Spinal cord (tissue), 10 donors: ENCODE measurements at places on chromosomes 7 and 10.

DNA sequence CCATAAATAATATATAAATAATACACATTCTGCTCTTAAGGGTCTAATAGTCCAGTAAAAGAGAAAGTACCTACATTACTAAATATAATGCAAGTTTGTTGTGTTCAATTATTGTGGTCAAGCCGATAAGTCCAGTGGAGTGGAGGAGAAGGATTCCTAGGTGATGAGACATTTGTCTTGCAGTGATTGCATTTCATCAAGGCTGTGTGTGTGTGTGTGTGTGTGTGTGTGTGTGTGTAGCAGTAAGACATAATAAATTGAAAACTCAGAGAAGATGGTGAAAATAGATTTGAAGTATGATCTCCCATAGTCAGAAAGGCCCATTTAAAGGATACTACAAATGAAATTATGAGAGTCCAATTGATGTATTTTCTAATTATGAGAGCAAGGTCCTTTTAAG is 192.5 kb upstream of the SEMA3C start:
- DNase-seq, result no peak

DNA sequence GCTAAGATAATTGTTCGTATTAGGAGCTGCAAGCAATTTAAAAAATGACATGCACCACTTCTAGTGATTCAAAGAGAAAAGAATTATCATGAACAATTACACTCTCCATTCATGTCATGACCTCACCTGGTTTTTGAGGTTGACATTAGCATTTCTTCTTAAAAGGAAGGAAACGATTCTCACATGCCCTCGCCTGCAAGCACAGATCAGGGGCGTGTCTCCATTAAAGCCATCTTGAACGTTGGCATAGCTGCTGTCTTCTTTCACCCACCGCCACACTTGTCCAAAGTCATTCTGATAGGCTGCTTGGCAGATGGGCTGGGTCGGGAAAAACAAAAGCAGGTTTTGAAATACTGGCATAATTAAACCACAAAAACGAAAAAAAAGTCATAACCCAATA is 19.9 kb downstream of the ANKRD22 start:
- DNase-seq, result no peak

GRCh38 chr7:158716802-158717201 is 12.2 kb upstream of the NCAPG2 start:
- DNase-seq, result no peak

DNA sequence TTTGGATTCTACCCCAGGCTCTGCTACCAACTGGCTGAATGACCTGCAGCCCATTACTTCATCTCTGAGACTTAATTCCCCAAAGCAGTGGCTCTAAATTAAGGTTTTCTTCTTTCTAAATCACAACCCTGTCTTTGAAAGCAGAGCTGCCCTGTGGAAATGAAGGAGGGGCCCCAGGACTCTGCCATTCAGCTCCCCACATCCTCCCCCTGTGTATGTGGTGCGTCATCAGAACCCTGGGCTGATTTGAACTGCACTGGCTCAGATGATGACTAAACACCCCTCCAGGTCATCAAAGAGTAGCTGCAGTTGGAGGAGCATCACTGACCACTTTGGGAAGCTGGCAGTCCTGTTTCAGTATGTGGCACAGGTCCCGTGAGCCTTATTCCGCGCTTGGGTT is 46.6 kb downstream of the BPGM start:
- DNase-seq, result no peak

- peak; percentile 24 for DNase-seq
These were observed 19.4 kb downstream of the NRAP start for GRCh38 chr10:113644185-113645120.

- peak; percentile 32 for DNase-seq
These were observed 117.8 kb upstream of the INSYN2A start for GRCh38 chr10:127313996-127314700.

GRCh38 chr10:70843333-70843732 is 27.6 kb downstream of the SGPL1 start:
- no peak for DNase-seq

DNA sequence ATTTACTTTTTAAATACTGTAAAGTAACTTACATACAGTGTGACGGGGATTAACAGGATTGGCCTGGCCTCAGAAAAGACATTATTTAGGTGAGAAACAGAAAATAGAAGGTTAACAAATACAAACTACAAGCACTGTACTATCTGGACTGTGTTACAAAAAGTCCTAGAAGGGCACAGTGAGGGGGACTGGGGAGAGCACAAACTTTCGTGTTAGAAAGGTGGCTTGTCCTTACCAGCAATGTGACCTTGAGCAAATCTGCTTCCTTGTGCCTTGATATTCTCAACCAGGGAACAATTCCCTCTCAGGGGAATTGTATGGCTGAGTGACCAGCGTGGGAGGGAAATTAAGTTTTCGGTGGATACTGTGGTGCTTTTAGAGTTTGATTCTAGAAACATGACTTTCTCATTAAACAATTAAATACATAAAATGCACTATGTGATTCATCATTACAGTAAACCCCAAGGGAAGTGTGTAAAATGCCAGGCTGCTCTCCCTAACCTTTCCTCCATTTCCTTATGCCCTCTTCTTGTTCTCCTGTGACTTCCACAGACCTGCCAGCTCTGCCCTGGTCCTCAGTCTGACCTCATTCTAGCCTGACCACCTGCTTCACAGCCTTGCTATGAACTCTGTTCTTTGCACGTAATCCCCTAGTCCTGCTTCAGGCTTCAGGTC is 57.7 kb downstream of the OSBPL3 start:
- DNase-seq, result no peak

DNA sequence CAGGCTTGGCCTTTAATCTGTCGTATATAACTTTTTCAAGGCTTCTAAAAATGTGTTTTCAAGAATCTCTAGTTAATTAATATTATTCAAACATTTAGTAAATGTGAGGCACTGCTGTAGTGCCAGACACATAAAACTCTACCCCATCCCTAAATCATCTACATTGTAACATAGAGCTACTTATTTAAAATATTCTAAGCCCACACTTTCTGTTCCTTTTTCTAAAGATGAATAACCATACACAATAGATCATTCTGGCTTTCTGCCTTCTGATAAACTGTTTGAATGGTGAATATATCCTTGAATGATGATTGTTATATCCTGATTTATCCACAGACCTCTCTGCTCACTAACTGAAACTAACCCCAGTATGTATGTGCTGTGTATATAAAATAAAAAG is 41.4 kb downstream of the BRAF start:
- DNase-seq, result no peak

DNA sequence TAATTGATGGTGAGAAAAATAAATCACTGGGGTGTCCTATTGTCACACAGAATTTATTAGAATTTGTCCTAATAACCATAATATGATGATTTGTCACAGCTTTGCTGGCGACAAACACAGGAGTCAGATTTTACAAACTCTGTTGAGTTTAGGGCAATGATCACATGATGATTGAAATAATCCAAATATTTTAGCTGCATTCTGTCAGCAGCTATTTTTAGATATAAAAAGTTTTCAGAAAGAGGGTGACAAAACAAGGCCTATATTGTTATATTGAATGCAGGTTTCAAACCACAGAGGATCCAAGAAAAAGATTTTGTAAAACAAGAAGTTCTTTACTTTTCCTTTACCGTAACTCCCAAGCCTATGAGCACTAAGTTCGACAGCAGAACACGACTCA is 178.8 kb downstream of the ADAM12 start:
- no peak for DNase-seq

DNA sequence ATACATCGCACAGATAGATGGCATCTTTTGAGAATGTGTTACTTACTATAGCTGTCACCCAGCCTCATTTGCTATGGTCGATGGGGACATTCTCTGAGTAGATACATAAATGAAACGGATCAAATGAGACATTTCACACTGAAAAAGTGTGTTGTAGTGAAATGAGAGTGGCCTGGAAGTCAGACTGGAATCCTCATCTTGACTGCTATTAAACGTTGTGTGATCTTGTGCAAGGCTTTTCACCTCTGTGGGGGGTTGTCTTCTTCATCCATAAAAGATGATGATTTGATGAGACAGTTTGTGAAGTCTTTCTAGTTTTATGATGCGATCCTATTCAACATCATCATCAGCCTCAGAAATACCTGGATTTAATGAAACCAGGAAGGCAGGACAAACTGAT is 155.4 kb upstream of the MYO3A start:
- no peak for DNase-seq

DNA sequence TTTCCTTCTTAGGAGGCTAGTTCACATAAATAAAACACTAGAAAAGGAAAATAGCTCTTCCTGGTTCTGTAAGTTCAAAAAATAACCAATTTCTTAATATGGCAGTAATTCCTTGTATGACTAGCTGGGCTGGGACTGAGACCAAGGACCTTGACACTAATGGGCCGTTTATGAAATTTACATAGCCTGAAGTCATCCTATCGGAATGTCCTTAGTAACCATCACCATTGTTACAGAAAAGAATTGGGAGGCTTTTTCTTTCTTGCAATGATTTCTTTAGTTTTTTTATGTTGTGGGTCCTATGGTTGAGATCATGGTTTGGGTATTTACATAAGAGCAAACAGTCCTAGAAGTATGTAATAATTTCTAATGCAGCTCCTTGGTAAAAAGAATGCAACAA is 87.1 kb upstream of the HDAC9 start:
- DNase-seq, result no peak

GRCh38 chr10:13087986-13088618 is 11.9 kb upstream of the OPTN start:
- DNase-seq, result no peak

DNA sequence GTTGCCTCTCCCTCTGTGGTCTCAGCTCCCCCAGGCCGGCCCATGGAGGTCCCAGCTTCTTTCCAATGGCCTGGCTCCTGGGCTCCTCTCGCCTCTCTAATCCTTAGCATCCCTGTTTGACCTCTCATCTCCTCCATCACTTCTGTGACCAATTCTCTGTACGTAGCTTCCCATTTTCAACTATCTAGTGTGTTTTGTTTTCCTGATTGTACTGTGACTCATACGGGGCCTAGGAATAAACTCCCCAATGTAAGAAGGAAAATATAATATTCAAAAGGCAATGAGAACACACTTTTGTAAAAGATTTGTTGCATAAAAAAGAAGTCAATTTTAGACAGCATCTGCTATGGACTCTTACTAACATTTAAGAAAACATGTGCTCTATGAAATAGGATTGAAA is 90.3 kb downstream of the MKX start:
- DNase-seq, result no peak

GRCh38 chr10:80582286-80582960 is 44.7 kb downstream of the SH2D4B start:
- DNase-seq, result no peak

- DNase-seq, result no peak
These were observed 518.8 kb downstream of the DNAJB6 start for GRCh38 chr7:157855452-157856213.

DNA sequence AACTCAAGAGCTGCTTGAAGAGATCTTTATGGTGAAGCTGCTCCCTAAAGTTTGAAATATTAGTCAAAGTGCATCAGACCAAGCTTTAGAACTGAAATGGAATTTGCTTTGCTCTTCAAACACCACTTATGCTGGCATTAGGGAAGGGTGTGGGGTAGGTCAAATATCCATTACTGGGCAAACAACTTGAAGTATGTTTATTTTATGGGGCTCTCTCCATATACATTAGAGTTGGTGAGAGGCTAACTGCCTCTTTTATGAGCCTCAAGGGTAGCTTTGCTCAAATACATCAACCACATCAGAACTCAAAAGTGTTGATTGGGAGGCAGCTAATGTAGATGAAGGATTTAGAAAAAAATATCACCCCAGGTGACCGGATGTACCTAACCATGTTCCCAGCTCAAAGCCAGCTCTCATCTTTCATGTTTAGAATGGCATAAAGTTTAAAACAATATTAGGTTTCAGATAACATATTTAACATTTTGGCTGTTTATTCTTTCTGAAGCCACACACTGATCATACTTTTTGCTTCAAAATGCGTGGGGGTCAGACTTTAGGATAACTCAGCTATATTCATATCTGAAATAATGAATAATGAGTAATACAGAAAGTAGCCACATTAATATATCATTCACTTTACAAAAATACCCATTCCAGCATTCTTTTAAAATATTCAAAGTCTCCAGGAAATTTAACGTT is 318.6 kb downstream of the PTEN start:
- DNase-seq, result no peak

- DNase-seq, result no peak
These were observed 88.2 kb upstream of the MKX start for GRCh38 chr10:27833792-27834191.

DNA sequence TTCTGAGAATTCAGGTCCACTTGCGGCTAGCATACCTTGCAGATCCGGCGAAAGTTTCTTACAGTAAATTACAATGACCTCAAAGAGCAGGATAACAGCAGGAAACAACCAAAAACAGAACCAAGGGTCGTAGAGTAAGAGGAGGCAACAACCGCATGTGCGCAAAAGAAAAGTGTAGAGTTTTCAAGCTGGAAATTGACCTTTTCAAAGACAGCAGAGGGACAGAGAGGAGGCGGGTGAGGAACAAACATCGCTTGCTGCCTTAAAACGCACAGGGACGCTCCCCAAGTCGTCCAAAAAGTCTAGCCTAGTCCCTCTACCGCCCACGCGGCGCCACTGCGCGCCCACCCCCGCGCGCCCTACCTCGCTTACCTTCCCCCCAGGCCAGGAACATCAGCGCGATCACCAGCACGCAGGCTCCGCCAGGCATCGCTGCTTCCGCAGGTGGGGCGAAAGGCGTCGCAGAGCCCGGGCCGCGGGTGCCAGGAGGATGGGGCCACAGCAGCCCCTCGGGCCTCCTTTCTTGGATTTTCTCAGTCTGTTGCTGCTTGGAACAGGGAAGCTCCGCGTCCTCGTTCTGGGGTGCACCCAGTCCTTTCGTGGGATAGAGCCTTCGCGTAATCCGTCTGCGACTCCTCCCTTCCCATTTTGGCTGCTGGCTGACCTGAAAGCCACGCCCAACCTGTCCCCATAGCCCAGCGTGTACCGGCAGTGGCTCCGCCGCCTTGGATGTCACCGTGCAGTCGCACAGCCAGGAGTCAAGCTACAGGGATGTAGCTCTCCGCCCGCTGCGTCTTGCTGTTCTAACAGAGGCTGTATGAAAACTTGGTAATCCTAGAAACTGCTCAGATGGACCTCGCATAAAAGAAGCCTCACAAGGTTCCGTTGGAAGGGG is at the start of gene VWDE:
Gene VWDE, minus strand, starts transcription at position 579 of the 895 bp plus-strand sequence. Its CDS starts 149 bp downstream, at position 430.
- DNase-seq, result peak; percentile 9

DNA sequence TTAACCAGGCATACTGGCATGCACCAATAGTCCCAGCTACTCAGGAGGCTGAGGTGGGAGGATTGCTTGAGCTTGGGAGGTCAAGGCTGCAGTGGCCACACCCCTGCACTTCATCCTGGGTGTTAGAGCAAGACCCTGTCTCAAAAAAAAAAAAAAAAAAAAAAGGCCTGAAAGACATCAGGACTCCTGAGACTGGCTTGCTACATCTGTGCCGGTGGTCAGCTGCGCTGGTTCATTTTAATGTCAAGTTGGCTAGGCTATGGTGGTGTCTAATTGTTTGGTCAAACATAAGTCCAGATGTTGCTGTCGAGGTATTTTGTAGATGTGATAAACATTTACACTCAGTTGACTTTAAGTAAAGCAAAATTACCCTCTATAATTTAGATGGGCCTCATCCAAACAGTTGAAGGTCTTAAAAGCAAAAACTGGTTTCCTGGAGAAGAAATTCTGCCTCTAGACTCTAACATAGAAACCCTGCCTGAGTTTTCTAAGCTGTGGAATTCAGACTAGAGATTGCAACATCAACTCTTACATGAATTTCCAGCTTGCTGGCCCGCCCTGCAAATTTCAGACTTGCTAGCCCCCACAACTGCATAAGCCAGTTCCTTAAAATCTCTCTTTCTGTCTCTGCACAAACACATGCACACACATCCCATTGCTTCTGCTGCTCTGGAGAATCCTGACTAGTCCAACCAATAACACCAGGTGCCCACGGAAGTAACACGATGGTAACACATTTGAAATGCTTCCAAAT is 18.2 kb downstream of the MYOF start:
- DNase-seq, result no peak
